ENCODE measurements at places on chromosomes 16 and 17.

DNA sequence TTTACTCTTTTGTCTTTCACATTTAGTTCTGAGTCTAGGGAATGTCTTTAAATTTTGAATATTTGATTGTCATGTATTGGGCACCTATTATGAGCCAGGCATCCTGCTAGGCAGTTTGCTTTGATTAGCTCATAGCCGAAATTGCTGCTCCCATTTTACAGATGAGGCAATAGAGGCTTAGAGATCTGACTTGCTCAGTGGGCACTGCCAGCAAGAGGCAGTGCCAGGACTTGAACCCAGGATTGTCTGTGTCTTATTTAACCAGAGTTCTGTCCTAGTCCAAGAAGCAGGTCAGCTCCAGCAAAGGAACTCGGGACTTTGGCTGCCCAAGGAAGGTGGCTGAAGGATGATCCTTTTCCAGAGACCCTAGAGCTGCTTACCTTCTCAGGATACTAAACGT is 24.5 kb downstream of the BEAN1 start:
- DNase-seq: no peak

GRCh38 chr17:33322063-33322462 is 29.0 kb upstream of the ASIC2 start:
- no peak for DNase-seq

- DNase-seq: no peak
Observed at GRCh38 chr16:69345923-69346322, 5.7 kb downstream of the TMED6 start.

DNA sequence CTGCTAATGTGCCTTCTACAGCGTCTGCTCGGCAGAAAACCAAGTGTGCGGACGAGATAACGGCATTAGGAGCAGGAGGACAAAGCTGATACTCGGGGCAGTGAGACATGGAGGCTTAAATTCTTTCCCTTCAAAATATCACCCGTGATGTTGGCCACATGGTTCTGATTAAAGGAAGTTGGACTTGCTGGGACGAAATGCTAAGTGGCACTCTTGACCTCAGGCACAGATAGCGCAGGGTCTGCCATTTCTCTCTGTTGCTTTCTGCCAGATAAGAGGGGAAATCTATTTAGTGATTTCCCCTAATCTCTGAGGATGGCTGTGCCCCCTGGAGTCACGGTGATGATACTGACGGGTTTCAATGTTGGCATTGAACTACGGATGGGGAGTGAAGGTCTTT is 509.6 kb upstream of the EEF2KMT start:
- DNase-seq: no peak

GRCh38 chr16:47643323-47644000 is 182.3 kb downstream of the PHKB start:
- no peak for DNase-seq
